ENCODE measurements at places on chromosomes 6 and 20.

DNA sequence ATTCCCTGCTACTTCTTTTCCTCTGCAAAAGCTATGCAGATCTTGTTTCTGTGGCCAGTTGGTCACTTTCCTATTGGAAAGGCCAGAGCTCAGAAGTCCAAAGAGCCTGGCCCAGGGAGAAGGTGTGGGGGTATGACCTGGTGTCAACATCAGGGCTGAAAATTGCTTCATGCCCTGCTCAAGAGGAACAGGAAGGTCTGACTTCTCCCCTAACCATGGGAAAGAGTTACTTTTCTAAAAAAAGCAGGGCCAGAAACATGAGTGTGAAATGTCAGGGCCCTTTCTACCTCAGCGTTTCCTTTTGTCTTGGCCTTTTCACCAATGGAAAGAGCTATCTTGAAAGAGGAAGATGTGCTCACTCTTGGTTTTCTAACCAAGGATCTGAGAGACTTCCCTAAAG lies 117.4 kb downstream of the MAFB start:
- no peak for DNase-seq

- DNase-seq, result no peak
Measured at GRCh38 chr6:7728855-7729590, 3.1 kb downstream of the BMP6 start.

DNA sequence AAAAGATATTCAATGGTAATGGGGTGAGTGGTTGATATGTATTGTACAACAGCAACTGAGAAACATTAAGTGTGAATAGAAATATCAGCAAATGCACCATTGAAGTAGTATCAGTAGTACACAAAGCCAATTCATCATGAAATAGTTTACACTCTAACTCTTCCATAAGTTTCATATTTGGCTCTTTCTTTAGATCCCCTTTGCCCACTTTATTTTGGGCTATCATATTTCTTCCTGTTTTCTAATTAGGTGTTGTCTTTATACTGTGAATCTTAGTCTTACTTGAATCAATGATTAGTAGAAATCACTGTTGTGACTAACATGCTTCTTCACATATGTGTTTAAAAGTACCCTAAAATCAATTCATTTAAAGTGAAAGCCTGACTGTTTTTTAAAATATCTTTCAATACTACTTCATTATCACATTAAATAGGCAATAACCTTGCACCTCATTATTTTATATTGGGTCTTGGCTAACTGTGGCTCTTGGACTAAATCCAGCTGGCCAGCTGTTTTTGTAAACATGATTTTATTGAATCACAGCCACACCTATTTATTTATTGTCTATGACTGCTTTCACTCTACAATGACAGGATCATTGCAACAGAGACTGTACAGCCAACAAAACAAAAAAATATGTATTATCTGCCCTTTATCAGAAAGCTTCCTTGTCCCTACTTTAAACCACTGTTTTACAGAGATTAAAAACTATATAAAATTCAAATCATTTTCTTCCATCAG lies 38.9 kb downstream of the EYS start:
- DNase-seq, result no peak

DNA sequence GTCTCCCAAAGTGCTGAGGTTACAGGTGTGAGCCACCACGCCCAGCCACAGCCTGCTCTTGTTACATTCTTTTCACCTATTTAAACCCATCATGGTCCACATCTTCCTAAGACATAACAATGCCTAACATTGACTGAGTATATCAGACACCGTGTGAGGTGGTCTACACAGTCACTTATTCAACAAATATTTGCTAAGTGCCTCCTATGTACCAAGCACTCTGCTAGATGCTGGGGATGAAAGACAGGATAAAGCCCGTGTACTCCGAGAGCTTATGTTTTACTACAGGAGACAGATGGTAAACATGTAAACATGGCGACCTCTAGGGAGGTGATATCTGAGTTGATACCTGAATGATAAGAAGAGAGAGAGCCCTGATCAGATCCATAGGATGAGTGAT lies 12.7 kb downstream of the BCL2L1 start:
- no peak for DNase-seq

DNA sequence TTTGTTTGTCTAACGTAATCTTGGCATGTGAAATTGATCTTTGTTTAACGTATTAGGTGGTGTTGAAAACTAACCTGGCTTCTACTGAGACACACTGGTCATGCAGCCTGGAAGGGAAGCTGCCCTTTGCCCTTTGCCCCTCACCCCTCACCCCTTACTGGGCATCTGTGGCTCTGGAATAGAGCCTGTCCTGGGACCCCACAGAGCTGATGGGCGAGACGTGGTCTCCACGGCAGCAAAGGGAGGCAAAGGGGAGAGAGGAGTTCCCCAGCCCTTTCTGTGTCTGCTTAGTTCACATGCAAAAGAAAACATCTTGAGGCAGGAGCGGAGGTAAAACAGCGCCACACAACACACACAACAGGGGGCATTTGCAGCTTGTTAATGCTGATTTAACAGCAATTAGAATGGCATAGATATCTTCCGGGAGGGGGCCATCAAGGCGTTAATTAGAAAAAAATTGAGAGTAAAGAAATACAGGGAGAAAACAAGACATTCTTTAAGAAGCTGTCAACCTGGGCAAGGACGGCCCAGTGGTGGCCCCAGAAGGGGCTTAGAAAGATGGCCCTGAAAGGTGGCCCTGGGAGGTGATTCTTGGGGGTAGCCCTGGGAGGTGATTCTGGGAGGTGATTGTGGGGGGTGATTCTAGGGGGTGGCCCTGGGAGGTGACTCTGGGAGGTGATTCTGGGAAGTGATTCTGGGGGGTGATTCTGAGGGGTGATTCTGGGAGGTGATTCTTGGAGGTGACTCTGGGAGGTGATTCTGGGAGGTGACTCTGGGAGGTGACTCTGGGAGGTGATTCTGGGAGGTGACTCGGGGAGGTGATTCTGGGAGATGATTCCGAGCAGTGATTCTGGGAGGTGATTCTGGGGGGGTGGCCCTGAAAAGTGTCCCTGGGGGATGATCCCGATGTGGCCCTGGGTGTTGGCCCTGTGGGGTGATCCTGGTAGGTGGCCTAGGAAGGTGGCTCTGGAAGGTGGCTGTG lies 44.5 kb upstream of the DACT2 start:
- no peak for DNase-seq

DNA sequence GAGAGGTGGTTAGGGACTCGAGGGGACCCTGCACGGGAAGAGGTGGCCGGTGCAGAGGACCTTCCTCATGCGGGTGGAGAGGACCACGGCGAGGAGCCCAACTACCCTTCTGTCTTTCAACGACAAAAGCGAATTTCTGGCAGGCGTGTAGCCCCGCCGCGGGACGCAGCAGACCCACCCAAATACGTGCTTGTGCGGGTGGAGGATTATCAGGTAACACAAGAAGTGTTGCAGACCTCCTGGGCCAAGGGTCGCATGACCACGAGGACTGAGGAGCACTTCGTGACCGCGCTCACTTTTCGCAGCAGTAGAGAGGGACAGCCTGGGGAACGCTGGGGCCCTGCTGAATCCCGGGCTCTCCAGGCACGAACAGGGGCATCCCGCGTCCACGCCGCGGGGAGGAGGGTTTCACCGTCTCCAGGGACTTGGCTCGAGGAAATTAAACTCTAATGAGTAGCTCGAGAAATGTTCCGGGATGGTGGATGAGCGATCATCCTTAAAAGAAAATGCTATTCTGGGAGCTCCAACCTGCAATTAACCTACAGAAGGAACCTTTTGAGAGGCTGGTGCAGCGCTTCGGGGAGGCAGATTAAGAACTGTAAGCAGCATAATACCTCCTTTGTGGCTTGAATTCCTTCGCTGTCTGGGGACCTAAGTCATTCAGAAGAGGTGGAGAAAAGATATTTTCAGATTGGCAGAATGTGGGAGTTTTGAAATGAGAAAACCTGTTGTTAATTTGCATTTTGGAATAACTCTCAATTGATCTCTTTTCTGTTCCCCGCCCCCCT lies 804 bp downstream of the C6orf141 start:
- no peak for DNase-seq

DNA sequence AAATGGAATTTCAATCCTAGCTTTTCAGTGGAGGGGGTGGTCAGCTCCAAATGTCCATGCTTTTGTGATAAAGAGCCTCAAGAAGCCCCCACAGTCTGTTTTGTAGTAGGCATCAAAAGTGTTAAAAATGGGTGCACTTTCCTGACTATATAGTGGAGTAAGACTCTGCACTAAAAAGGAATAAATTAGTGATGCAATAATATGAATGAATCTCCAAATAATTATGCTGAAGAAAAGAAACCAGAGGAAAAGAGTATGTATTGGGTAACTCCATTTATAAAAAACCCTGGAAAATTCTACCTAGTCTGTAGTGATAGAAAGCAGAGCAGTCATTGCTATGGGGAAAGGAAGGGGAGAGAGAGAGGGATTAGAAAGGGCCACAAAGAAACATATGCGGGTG lies 310.4 kb upstream of the SUPT3H start:
- no peak for DNase-seq

- DNase-seq, result no peak
Measured at GRCh38 chr6:42569102-42570028, 5.5 kb downstream of the UBR2 start.

- DNase-seq, result no peak
Measured at GRCh38 chr6:166980738-166981137, 18.5 kb upstream of the CEP43 start.

DNA sequence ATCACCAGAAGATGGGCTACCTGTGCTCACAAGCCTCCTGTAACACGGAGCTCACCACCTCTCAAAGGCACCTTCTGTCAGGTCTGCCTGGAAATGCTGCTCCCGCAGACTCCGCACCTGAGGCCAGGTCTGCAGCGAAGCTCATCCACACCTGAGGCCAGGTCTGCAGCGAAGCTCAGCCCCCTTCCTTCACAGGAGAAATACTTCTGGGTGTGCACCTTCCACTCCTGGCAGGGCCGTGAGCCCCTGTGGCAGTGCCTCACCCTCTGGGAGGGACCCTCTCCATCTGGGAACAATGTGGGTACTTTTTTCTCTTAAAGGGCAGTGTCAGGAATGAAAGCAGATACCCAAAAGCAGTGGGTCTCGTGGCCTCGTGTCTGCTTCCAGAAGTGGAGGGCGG lies 1.4 kb upstream of the SLCO4A1 start:
- DNase-seq, result no peak

DNA sequence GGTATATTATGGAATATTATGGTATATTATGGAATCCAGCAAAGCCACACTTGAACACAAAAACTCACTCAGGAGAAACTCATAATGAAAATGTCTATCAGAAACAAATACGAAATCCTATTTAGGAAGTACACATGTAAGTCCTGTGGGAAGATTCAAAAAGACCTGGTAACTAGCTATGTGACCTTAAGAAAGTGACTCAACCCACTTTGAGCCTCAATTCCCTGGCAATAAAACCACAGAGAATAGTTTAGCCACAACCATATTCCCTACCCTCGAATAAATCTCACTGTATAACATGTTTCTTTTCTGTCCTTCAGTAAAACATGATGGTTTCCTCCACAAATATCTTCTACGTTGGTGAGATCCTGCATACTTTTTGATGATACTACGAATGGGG lies 56.4 kb downstream of the ZMYND8 start:
- DNase-seq, result no peak

- DNase-seq, result no peak
Measured at GRCh38 chr6:105964979-105965760, 121.0 kb upstream of the PRDM1 start.

GRCh38 chr6:163123098-163123497 lies 291.4 kb upstream of the QKI start:
- DNase-seq, result no peak

DNA sequence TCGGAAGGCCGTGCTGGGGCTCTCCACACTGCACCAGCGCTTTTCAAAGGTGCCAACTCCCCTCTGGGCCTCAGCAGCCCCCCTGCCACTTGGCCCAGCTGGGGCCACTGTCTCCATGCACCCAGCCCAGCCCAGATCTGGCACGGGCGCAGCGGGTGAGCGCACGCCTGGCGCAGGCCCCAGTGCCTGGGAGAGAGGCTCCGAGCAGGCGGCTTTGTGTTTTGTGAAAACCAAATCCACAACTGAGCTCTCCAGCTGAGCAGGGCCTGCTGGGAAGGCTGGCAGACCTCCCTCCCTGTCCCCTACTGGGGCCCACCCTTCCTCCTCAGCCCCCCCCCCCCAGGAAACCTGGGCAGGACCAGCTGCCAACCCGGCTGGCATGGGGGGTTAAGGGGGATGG lies 17.0 kb downstream of the MDGA1 start:
- no peak for DNase-seq

- DNase-seq, result no peak
Measured at GRCh38 chr6:90098001-90098531, 198.6 kb downstream of the BACH2 start.

DNA sequence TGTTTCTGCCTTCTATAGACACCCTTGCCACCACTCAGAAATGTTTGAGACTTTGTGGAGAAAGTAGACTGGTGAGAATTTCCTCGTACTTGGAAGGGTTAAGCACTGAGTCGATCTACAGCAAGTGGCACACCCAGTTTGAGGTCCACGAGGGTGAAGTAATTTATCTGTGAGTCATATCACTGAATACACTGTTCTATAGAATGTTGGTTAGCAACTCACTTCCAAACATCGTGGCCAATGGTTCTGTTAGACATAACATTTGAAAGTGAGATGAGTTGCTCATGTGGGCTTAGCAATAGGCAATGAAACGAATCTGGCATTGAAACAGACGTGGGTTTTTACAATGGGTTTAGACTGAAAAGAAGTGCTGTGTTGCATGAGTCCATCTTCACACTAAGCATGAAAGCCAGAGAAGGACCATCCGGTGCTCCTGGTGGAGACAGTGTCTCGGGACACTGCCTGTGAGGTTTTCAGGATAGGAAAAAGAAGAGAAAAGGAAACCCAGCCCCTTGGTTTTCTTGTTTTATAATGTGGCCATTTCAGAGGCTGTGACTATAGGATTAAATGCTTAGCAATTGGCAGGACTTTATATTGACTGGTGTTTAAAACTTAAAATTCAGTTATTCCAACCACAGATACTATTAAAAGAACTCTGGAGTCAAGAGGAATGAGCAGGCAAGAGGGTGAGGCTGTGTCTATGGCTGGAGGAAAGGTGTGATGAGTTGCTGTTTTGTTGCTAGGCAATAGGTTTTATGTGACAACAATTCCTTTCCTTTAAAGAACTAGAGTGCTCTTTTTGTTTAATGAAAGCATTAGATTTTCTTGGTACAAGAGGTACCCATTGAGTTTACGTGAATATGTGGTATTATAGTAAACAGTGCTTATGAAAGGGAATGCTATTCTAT lies 31.0 kb upstream of the EZR start:
- DNase-seq, result peak; percentile 26
